Activated naive CD4-positive, alpha-beta T cell treated with Interleukin-2 at 50 U/mL for 16 hours (primary cell): ENCODE measurements at places on chromosomes 7 and 10.

DNA sequence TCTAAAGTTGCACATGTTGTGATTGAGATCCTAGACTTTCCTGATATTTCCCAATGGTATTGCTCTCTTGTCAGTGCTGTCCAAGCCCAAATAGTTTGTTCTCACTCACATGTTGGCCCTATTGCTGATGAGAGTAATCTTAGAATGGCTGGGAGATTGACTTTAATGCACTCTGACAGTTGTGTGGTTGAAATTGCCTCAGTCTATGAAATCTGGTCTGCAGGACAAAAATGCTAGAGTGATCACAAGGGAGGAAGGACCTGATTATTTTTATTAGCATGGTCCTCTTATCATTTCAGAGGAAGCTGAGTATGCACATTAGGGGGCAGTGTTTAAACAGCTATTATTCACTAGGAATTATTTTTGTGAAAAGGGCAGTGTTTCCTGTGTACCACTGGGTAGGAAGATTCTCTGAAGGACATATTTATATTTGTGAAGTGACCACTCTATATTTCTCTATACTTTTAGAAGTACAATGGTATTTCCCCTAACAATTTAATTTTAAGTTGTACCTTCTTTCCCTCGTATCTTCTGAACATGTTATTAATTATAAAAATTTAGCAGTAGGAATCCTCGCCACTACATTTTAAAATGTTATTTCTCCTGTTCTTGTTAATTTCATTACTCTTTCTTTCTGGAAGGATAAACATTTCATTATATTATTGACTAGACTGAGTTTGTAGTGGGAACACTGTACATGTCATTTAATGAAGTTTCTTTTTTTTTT, 64.4 kb downstream of the SUGCT start:
- DNase-seq: no peak

GRCh38 chr10:132611986-132612385, 74.4 kb downstream of the INPP5A start:
- peak; percentile 9 for DNase-seq

DNA sequence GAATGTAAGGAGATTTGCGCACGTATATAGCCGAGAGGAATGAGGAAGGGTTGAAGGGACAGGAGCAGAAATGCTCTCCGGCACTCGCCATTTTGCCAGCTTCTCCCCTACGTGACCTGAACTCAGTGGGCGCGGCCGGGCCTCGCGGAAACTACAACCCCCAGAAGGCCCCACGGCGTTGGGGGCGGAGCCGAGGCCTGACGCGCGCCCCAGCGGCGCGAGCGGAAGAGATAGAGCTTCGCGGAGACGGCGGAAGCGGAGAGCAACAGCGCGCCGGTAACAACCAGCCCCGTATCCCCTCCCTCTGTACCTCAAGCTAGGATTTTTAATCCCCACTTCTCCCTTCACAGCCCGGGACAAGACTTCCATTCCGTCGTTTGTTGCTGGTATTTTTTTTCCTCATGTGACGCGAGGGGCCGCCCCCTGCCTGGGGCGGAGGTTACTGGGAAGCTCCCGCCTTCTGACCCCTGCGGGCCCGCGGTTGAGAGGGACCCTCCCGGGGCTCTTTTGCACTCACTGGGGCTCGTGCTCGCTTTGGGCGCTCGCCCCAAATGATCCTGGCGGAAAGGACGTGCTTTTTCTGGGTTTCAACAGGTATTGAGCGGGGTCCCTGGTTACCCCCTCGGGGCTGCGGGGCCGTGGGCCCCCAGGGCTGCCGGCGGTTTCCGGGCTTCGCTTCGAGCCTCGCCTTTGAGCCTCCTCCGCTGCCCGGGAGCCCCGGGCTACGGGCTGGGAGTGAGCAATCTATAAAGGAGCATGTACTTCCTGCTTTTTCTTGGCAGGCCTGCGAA, at the start of gene R3HCC1L:
TSS of gene R3HCC1L (plus strand) at position 227 of the 791 bp plus-strand sequence. CDS start 73,458 bp downstream, outside the sequence.
- peak; percentile 95 for DNase-seq

DNA sequence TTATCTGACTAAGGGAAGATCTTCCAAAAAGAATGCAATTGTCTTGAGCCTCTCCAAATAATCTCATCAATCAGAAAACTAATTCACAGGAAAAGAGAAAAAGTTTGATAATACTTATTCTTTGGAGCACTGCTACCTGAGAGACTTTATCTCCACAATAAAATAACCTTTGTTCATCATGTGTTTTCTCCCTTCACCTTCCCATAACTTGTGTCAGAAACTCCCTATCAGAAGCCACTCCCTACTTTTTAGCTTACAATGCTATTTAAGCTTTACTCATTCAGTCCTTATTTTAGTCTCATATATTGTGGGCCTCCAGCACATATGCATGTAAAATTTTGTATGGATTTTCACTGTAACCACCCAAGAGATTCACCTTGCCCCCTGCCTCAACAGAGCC, 998 bp downstream of the CYP3A43 start:
- no peak for DNase-seq

- DNase-seq: no peak
Observed at GRCh38 chr10:127157089-127157488, 39.3 kb downstream of the INSYN2A start.

GRCh38 chr7:6276911-6277408, 4.5 kb upstream of the CYTH3 start:
- DNase-seq: no peak
